A549 treated with ZK216348 at 1 μM for 4 hours (cell line): ENCODE measurements at places on chromosomes 3 and 15. TPM values are rescaled to one million over a fixed set of nuclear protein-coding genes. Genes with fewer than 3 reads are reported as not detected.

Gene RBP2
- not detected in 5 replicates for total RNA-seq

Gene AMT
- 0.24 to 0.54 TPM (median 0.37 TPM) in 5 replicates for total RNA-seq

Gene DNAH12
- 0.08 to 0.21 TPM (median 0.15 TPM) in 3 of 5 replicates, not detected in the others for total RNA-seq

Gene CIP2A
- total RNA-seq: 13.2 to 23.3 TPM (median 19.4 TPM) in 5 replicates

Gene RPSA
- 2,440 to 2,963 TPM (median 2,631 TPM) in 5 replicates for total RNA-seq

Gene SELENOK
- total RNA-seq: 16.3 to 39.3 TPM (median 20.6 TPM) in 5 replicates

Gene EFCC1
- not detected in 5 replicates for total RNA-seq

Gene XIRP1
- total RNA-seq: 0.02 to 0.18 TPM (median 0.06 TPM) in 5 replicates

Gene GOLGA8S
- 0.12 to 0.25 TPM (median 0.18 TPM) in 5 replicates for total RNA-seq

Gene SSR3
- total RNA-seq: 143 to 199 TPM (median 180 TPM) in 5 replicates

Gene ZNF80
- total RNA-seq: not detected in 5 replicates

Gene VIPR1
- 0.47 to 1.0 TPM (median 0.68 TPM) in 5 replicates for total RNA-seq

Gene RLBP1
- total RNA-seq: not detected in 5 replicates

Gene DUOXA2
- total RNA-seq: not detected in 5 replicates

Gene PKM
- 2,450 to 3,560 TPM (median 3,509 TPM) in 5 replicates for total RNA-seq

Gene NTRK3
- 14.9 to 27.5 TPM (median 23.0 TPM) in 5 replicates for total RNA-seq

Gene CEP19
- 2.6 to 2.9 TPM (median 2.8 TPM) in 5 replicates for total RNA-seq

Gene ADIPOQ
- not detected in 5 replicates for total RNA-seq

Gene ALDH1A2
- total RNA-seq: 0.38 to 0.59 TPM in 2 of 5 replicates, not detected in the others

Gene GP5
- not detected in 5 replicates for total RNA-seq

Gene IL16
- 0.24 TPM in 1 of 5 replicates, not detected in the others for total RNA-seq

Gene HTR3E
- not detected in 5 replicates for total RNA-seq

Gene TIMMDC1
- 65.5 to 87.2 TPM (median 77.8 TPM) in 5 replicates for total RNA-seq

Gene SLC24A5
- total RNA-seq: not detected in 5 replicates

Gene HCLS1
- 0.11 to 0.19 TPM (median 0.18 TPM) in 3 of 5 replicates, not detected in the others for total RNA-seq

Gene FGF12
- 0.40 to 0.99 TPM (median 0.76 TPM) in 5 replicates for total RNA-seq

Gene LRRC34
- not detected in 5 replicates for total RNA-seq

Gene CNTN3
- not detected in 5 replicates for total RNA-seq

Gene METTL6
- total RNA-seq: 23.9 to 30.7 TPM (median 27.7 TPM) in 5 replicates

Gene AADACL2
- not detected in 5 replicates for total RNA-seq

Gene SLC6A11
- total RNA-seq: 0.04 to 0.21 TPM (median 0.09 TPM) in 4 of 5 replicates, not detected in the other

Gene TRA2B
- total RNA-seq: 158 to 222 TPM (median 171 TPM) in 5 replicates

Gene PRRT3
- total RNA-seq: 0.66 to 1.8 TPM (median 1.5 TPM) in 5 replicates

Gene SMCO1
- total RNA-seq: not detected in 5 replicates

Gene DUOXA1
- 0.07 to 0.28 TPM (median 0.08 TPM) in 4 of 5 replicates, not detected in the other for total RNA-seq

Gene OR5K4
- not detected in 5 replicates for total RNA-seq

Gene STRC
- total RNA-seq: 0.06 to 0.19 TPM (median 0.11 TPM) in 5 replicates

Gene PRSS50
- total RNA-seq: not detected in 5 replicates

Gene TEX55
- not detected in 5 replicates for total RNA-seq

Gene ERC2
- total RNA-seq: 0.31 to 0.52 TPM in 2 of 5 replicates, not detected in the others

Gene BOC
- total RNA-seq: 5.6 to 7.1 TPM (median 6.2 TPM) in 5 replicates

Gene ATP6V1A
- total RNA-seq: 12.1 to 22.3 TPM (median 20.0 TPM) in 5 replicates

Gene FAM81A
- total RNA-seq: 10.6 to 14.8 TPM (median 12.0 TPM) in 5 replicates

Gene SCAANT1
- total RNA-seq: not detected in 5 replicates

Gene WDR5B
- total RNA-seq: 2.2 to 3.9 TPM (median 3.6 TPM) in 5 replicates

Gene CD200R1
- 0.06 to 0.07 TPM in 2 of 5 replicates, not detected in the others for total RNA-seq

Gene GALNT15
- 0.04 to 0.21 TPM (median 0.19 TPM) in 3 of 5 replicates, not detected in the others for total RNA-seq
